Non-pigmented ciliary epithelial cell (primary cell): ENCODE measurements at places on chromosomes 3 and 15.

DNA sequence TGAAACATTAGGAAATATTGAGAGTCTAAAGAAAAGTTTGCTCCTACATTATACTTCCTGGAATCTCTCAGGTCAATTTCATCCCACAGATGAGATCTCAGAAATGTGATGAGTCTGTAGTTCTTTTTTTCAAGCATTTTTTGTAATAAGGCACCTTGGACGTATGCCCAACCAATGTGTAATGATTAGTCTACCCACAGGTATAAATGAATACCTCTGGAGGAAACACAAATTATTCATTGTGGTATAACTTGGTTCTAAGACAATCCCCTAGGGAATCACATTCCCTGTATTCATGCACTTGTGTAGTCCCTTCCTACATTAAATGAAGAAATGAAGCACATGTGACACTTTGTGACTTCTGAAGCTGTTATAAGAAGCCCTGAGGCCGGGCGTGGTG is 596.2 kb upstream of the UBE2E2 start:
- DNase-seq: no peak

- no peak for DNase-seq
Observed at GRCh38 chr15:82923744-82924143, 28.8 kb downstream of the HOMER2 start.

DNA sequence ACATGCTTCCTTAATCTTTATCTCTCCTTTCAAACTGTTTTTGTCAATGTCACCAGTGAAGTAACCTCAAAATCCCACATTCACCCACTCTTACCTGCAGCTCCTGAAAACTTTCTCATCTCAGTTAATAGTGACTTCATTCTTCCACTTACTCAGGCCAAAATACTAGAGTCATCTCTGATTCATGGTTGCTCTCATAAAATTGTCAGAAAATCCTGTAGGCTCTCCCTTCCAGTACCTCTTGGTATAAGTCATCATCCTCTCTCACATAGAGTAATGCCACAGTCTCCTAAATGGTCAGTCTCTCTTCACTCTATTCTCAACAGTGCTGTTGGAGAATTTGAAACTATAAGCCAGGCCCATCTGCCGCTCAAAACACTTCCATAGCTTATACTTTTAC is 34.9 kb upstream of the POU1F1 start:
- DNase-seq: no peak

DNA sequence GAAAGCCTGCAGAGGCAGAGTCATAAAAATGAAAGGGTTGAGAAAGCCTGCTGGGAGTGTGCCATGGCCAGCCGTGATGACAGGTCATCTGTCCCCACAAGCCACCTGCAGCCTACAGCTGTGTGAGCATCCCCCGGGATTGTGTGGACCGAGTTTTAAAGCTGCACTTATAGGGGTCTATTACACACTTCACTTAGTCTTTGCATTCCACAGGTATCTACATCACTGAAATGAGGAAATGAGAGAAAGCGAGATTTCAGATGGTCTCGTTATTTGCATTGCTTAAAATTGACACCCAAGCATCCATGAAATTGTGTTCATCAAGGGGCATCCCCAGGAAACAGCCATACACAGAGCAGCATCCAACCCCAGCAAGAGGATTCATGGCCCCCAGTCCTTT is 137.6 kb upstream of the TRIM42 start:
- no peak for DNase-seq

- DNase-seq: no peak
Observed at GRCh38 chr3:185422677-185423076, 59.7 kb downstream of the MAP3K13 start.

- no peak for DNase-seq
Observed at GRCh38 chr15:32886459-32886858, 168.7 kb downstream of the GREM1 start.

- no peak for DNase-seq
Observed at GRCh38 chr15:74134387-74135027, 4.1 kb downstream of the ISLR2 start.

DNA sequence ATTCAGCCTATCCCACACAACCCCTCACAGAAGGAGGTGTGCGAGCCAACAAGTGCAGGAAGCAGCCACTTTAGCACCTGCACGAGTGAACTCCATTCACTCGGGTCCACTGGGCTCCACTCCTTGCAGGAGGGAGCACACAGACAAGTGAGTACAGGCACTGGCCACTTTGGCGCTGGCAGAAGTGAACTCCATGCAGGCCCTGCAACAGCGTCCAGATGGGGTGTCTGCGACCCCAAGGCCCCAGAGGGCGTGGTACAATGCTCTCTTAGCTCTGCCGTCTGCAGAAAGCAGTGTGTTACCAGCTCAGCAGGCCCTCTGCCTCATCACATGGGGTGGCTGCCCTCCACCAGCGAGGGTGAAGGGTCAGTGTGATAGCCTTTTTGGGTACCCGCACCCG is 388.0 kb upstream of the CNTN4 start:
- DNase-seq: no peak

DNA sequence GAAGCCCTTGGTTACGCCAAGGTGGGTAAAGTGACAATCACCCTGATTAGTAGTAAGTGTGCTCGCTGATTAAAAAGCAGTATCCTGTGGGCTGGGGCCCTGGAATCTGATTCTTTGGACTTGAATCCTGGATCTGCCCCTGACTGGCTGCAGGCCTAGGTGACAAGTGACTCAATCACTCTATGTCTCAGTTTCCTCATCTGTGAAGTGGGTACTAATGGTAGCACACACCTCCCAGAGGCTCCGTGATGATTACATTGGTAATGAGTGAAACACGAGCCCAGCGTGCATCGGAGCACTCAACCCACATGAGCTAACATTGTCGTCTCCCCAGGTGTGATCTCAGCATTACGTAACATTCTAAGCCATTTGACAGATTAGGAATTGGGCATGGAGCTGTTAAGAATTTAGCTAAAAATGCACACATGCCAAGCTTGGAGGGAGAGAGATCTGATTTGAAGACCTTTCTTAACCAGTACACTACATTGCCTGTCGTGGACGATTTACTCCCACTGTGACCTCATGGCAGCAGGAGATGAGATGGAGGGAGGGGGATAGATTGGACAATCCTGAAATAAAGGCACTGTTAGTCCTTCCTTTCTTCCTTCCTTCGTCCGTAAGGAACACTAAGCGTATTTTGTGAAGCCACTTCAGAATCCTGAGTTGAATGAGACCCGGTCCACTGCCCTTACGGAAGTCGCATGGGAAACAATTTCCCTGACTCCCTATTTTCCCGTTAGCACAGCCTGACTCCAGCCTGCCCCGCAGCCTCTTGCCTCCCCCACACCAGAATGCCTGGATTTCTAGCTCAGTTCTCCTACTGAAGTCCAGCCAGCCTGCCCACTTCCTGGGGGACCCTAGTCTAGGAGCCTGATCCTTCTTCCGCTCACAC is 32.1 kb downstream of the MGLL start:
- DNase-seq: no peak

DNA sequence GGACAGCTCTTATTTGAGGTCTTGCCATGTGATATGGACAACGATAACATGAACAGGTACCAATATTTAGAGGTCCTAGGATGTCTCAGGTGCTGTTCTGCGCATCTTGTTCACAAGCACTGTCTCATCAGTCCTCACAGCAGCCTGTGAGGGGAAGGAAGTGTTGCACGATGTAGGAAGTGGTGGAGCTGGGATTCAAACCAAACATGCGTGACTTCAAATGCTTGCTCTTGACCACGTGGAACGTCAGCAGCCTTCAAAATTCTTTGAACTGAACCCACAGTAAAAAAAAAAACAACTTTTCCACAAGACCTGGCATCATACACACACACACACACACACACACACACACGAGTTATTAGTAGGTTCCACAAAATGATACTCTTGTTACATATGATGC is 153.4 kb upstream of the SMAD3 start:
- no peak for DNase-seq

DNA sequence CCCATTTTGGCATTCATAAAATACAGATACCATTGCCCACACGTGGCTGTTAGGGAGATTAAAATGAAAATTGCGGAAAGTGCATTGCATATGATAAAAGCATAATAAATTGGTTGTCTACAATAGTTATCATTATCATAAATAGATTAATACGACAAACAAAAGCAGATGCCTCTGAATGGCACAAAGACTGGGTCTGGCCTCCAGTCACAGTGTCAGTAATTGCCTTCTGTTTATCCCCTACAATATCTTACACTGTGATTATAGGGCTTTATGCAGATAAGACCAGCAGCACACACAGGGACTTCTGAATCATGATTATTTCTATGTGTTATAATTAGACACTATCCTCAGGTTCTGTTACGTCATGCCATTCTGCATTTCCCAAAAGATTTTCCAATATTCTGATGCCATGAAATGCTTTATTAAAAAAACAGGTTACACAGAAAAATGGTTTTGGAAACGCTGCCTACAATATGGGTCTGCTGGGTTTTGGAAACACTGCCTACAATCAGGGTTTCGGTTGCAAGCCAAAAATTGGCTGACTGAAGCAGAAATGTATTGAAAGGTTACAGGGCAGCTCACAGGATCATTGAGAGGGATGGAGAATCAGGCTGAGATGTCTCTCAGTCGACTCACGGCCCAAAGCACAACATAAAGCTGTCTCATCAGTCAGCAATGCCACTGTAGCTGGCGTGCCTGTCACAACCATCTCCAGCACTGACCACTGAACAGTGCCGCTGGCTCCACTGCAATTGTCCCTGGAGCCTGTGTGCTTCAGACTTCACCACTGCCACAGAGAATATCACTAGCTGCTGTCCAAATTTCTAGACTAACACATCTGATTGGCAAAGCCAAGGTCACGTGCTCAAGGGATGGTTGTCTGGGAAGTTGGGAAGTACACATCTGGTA is 248.1 kb downstream of the ERC2 start:
- DNase-seq: no peak

DNA sequence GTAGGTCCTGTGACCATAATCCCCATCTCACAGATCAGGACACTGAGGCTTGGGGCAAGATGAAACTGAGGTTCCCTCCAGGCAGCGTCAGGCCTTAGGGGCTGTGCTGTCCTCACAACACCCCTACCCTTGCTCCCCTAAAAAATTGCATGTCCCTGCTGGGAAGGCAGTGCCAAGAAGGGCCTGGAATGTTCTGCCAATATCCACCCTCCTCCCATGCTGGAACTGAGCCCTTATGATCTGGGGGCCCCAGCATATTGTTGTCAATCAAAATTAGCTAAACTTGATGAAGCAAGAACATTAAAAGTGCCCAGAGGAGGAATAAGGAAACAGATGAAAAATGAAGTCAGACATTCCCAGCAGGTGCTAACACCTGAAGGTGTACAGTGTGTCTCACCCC is 13.4 kb upstream of the RTP3 start:
- DNase-seq: no peak

DNA sequence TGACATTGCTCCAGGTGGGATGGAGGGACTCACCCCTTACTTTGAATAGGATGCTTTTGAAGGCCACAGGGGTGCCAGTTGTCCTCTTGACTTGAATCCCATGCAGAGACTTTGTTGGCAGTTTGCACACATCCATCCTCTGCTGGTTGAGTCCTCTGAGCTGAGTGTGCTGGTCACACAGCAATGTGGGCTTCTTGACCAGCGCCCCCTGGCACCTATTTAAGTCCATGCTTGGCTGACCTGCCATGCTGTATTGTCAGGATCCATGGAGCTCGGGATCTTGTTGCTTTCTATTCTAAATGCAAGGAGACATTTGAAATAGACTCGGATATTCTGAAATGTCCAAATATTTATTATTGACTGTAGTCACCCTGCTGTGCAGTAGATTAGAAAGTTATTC is 19.8 kb downstream of the RAB7A start:
- DNase-seq: no peak
